ENCODE measurements at places on chromosomes 3 and 15.

DNA sequence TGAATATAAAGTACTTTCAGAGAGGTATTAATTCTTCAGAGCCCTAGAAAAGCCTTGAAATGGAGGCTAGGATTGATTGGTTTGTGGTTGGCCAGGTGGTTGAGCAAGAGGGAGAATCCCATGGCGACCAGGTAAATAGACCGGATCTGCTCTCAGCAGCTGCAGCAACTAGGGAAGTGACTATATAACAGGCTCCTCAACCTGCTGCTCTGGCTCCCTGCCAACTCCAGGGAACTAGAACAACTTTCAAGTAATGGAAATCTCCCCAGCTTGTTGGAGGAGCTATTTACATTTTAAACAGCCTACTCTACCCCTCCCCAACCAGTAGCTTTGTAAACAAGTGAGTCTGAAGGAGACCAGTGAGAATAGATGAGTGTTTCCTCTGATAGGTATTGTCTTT lies 121.8 kb upstream of the CADM2 start:
- no peak for DNase-seq

GRCh38 chr3:32596282-32596908 lies 25.7 kb upstream of the DYNC1LI1 start:
- no peak for DNase-seq

DNA sequence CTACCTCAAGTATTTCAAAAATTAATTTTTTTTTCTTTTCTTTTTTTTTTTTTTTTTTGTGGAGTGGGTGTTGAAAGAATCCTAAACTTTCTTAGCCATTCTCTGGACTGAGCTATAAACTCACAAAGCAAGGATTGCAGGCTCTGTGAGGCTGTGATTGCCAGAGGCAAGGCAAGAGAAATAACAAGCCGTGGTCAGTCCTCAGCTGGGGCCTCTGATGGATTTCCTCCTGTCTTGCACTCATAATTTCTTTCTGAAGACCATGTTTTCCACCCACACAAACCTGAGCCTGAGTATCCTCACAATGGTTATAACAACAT lies 1.3 kb downstream of the CX3CR1 start:
- no peak for DNase-seq

GRCh38 chr15:91515188-91515754 lies 338.2 kb upstream of the SLCO3A1 start:
- no peak for DNase-seq

GRCh38 chr15:63157891-63158431 lies 684 bp upstream of the RPS27L start:
- DNase-seq = no peak

DNA sequence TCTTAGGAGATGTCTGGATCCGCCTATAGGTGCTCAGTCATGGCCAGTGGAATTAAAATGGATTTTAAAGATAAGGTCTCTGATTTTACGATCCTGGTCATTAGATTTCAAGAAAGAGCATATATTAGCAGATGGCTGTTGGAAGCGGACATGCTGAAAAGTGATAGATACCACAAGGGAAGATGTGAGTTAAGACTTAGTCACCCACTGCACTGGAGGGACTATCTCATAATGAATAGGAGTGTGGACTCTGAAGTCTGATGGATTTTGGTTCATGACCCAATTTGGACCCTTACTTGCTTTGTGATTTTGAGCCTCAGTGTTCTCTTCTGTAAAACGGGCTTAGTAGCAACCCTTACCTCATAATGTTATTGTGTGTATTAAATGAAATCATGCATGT lies 214.7 kb downstream of the CHST2 start:
- no peak for DNase-seq

DNA sequence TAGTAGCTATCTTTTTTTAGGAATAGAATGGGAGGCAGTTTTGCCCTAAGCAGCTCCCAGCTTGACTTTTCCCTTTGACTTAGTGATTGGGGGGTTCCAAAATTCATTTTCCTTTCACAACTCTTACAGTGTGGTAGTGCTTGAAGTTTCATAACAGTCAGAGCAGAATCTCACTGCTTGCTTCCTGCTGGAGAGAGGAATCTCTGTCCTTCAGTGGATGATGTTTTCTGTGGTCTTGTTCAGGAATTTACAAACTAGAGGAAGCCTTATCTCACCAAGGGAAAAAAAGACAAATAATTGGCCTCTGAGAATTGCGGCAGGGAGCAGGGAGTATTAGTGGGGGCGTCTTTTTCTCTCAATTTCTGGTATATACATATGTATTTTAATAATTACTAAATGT lies 326.6 kb upstream of the C2CD4B start:
- no peak for DNase-seq

GRCh38 chr15:67194171-67195114 lies 60.0 kb downstream of the AAGAB start:
- no peak for DNase-seq

DNA sequence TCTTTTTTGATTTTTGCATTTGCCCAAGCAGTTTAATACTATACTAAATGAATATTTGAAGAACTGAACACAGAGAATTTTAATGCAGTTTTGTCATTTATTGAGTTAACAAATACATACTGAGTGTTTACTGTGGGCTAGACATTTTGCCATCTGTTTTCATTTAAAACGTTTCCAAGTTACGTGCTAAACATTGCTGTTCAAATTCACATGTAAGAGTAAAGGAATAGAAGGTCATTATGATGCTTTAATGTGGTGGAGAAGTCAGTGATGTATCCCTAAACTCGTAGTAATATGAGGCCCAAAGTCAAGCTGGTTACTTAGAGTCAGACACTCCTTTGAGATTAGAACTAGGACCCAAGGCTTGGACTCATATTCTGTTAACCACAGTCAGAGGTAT lies 49.4 kb downstream of the CRYBG3 start:
- no peak for DNase-seq

GRCh38 chr15:29652595-29652994 lies 169.7 kb downstream of the TJP1 start:
- no peak for DNase-seq

GRCh38 chr3:10554746-10555145 lies 49.4 kb upstream of the ATP2B2 start:
- no peak for DNase-seq

GRCh38 chr3:60192297-60193114 lies 1058.7 kb downstream of the FHIT start:
- no peak for DNase-seq

DNA sequence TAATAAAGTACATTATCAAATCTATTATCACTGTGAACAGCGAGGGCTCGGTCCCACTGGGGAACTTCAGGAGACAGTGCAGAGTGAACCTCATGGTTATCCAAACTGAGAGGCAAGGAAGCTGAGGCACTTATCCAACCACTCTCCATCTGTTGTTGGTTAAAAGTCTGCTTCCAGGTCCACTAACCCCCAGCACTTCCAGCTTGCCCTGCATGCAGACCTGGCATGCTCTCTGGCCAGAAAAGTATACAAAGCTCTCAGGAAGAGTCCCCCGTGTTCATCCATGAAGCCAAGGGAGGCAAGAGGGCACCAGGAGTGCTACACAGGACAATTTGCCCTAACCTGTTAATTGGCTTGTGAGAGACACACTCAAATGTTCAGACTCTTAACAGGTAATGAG lies 36.0 kb downstream of the FBN1 start:
- no peak for DNase-seq

GRCh38 chr15:88342666-88343065 lies 86.1 kb upstream of the NTRK3 start:
- DNase-seq = no peak

DNA sequence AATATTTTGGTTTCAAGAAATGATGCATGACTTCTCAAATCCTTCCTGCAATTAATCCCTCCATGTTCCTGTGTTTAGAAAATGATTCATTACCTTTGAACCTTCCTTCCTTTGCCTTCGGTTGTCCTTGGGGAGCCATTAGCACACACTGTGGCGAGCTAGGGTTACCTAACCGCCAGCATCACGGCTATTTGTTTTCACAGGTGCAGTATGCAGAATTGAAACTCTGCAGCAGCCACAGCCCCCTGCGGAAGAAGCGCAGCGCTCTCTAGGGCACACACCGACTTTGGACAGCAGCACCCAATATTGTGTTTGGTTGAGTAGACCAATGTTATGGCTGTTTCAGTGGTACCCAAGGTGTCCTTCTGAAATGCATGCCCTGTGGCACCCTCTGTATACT lies 247.4 kb downstream of the MCTP2 start:
- no peak for DNase-seq

- no peak for DNase-seq
Observed at GRCh38 chr15:49751751-49752150, 130.9 kb downstream of the DTWD1 start.

GRCh38 chr3:55416331-55416821 lies 70.7 kb downstream of the WNT5A start:
- no peak for DNase-seq

DNA sequence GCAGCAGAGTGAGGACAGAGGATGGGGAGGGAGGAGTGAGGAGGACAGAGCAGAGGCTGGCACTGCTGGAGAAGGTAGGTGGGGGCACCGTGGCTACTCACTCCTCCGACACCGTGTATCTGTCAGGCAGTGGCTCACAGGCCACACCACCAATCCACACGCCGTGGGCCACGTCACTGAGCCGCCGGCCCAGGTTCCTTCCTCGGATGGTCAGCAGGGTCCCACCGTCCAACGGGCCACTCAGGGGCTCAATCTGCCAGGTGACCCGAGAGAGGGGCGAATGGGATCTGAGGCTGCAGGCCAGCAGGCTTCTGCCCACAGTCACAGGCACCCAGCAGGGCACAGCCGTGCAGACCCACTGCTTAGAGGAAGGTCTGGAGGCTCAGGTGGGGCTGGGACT lies 30.5 kb downstream of the H1-8 start:
- no peak for DNase-seq

DNA sequence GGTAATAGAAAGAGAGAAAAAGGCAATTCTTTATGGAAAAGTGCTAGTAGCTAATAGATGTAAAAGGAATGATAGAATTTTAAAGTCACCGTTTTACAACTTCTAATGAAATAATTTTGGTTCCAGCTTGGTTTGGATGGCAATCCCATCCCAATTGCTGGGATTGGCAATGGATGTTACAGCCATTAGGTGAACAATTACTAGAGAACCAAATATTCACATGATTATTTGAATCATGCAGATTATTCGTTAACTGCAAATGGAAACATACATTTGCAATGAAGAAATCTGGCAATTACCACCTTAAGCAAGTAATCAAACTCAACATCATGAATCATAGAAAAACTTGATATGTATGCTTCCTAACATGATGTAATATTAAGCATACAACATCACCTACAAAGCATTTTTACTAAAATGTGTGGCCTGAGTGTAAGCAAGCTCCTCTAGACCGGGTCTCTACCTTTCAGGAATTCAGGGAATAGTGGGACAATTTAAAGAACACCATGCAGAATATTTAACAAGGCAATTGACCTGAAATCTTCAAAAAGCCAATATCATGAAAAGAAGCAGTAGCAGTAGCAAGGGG lies 26.2 kb upstream of the ANP32A start:
- no peak for DNase-seq

- DNase-seq = no peak
Observed at GRCh38 chr3:21531909-21532308, 219.1 kb downstream of the ZNF385D start.
